ENCODE measurements at places on chromosomes 12 and 14.

DNA sequence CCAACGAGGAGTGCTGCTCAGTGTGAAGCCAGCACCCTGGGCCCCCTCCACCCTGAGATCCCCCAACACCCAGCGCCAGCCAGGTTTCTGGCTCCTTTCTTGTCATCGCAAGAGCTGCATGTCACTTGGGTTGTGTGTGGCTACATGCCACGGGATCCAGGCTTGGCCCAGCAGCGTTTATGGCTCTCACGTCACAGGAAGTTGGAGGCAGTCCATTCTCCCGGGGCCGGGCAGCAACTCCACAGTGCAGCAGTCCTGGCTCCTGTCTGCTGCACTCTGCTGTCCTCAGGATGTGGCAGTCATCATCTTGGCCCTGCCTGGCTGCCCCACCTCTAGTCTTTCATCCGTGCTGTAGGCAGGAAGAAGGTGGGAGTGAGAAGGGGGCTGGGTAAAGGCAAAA is 78.3 kb downstream of the AACS start:
- peak; percentile 2 for DNase-seq

- DNase-seq: no peak
These were observed 40.3 kb upstream of the GCH1 start for GRCh38 chr14:54942913-54943312.

DNA sequence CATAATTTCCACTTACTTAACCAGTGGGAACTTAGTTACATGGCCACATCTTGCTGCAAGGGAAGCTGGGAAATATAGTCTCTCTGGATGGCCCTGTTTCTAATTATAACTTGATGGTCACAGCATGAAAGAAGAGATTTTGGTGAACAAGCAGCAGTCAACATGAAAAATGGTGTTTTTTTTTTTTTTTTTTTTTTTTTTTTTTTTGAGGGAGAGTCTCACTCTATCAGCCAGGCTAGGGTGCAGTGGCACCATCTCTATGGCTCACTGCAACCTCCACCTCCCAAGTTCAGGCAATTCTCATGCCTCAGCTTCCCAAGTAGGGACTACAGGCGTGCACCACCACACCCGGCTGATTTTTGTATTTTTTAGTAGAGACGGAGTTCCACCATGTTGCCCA is 10.8 kb downstream of the SRGAP1 start:
- no peak for DNase-seq

GRCh38 chr12:124159655-124160054 is 135.2 kb upstream of the RFLNA start:
- DNase-seq: no peak

- DNase-seq: no peak
These were observed 15.9 kb downstream of the SMOC1 start for GRCh38 chr14:69895109-69895508.

- DNase-seq: no peak
These were observed 22.9 kb upstream of the ARL1 start for GRCh38 chr12:101430456-101430855.

GRCh38 chr14:26598672-26599131 is 869 bp upstream of the NOVA1 start:
- DNase-seq: no peak

- no peak for DNase-seq
These were observed 527.5 kb downstream of the TMTC2 start for GRCh38 chr12:83214185-83214584.

DNA sequence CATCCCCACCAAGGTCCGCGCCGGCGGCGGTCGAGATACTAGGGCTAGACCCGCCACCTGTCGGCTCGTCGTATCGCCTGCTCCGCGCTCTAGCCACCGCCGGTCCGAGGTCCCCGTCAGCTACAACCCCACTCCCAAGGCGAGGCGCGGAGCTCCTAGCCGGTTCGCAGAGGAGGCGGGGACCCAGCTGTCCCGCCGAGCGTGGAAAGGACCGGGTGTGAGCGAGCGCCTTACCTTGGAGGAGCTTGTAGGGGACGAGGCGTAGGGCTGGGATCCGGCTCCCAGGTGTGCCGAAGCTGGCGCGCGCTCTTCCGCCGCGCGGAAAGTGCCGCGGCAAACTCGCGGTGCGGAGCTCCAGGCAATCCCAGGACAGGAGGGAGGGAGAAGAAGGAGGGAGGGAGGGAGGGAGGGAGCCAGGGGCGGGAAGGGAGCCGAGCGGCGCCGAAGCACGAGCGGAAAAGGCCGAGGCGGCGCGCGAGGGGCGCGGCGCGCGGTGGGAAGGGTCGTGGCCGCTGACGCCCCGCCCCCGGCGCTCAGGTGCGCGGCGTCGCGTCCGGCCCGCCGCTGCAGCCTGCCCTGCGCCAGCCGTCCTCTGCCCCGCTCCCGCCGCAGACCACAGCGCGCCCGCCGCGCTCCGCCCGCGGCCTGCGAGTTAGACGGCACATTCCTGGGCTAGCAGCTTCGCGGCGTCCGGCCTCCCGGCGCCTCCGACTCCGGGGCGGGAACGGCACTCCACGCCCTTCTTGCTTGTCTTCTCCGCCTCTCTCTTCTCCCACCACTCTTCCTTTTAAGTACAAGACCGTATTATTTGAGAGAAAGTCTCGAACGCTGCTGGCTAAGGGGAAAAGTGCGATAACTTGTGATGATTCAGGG is at the start of gene PAWR:
Gene PAWR, minus strand, starts transcription at position 327 of the 873 bp plus-strand sequence. CDS start 720 bp downstream, outside the sequence.
- peak; percentile 84 for DNase-seq

DNA sequence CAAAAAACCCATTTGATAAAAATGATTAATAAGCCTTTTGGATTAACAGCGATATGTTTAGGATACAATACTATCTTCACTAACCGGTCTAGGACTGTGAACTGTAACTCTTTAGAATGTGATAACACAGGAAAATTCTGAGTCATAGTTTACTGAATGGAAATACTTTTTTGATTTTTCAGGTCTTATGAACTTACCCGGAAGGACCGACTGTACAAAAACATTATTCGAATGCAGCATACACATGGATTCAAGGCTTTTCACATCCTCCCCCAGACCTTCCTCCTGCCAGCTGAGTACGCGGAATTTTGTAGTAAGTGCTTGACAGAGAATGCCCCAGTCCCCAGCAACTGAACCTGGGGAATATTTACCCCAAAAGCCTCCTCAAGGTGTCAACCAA is 29.0 kb downstream of the TTLL5 start:
- DNase-seq: no peak

DNA sequence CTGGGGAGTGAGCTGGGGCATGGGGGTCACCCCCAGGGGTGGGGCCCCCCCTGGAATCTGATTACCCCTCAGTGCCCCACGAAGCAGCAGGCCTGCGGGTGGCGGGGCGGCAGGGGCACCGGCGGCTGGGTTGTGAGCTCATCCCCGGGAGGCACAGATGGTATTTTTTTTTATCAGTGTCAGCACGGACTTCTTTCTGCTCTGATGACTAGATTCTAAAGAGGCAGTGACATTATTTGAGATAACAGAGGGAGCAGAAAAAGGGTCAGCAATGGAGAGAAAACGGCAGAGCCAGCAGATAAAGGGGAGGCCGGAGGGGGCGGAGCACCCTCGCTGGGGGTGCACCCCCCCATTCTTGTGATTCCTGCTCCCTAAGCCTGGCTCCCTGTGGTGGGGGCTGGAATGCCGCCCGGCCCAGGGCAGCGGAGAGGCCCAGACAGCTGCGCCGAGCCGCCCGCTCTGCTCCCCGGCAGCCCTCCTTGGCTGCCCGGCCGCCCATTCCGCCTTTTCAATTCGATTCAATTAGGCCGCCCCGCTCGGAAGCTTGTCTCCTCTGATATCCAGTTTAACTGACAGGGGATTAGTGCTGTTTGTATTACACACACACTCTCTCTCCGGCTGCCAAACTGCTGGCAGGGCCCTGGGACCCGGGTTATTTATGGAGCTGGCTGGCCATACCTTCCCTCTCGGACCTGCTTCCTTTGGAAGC is 32.9 kb downstream of the MVK start:
- no peak for DNase-seq

GRCh38 chr12:63912651-63913050 is 68.2 kb downstream of the SRGAP1 start:
- DNase-seq: no peak

DNA sequence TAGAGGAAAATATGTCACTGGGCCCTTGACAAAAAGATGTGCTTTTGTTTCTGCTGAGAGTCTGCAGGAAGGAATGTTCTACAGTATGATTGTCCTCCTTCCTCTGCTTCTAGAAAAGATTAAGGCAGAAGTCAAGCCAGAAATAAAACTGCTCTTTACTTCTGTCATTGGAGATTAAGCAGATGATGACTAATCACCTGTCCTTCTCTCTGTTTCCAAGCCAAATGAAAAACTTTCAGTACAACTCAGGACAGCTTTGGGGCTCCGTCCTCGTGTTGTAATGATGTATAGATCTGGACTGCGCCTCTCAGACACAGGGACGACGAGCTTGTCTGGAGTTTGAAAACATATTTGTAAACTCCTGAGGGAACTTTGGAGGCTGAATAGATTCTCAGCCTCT is 159.3 kb downstream of the DYRK2 start:
- no peak for DNase-seq

GRCh38 chr14:67357186-67357968 is 2.2 kb downstream of the ATP6V1D start:
- DNase-seq: peak; percentile 29
